ENCODE measurements at places on chromosomes 7 and 10.

- DNase-seq, result no peak
Observed at GRCh38 chr10:89710753-89711152, 9.4 kb downstream of the KIF20B start.

DNA sequence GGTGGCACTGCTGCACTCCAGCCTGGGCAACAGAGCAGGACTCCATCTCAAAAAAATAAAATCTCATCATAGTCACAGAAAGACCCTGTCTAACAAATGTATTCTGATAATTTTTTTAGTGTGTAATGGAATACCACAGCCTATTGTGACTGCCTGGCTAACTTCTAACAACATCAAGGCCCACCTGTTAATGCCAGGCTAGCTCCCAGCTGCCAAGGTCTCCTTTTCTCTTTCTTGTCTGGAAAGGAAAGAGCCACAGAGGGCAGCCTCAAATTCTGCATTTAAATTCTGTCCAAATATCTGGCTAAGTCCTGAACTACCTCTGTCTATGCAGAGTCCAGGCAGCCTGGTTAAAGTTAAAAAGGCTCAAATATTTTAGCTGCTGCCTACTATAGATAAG lies 700.9 kb downstream of the MAGI2 start:
- DNase-seq, result no peak

DNA sequence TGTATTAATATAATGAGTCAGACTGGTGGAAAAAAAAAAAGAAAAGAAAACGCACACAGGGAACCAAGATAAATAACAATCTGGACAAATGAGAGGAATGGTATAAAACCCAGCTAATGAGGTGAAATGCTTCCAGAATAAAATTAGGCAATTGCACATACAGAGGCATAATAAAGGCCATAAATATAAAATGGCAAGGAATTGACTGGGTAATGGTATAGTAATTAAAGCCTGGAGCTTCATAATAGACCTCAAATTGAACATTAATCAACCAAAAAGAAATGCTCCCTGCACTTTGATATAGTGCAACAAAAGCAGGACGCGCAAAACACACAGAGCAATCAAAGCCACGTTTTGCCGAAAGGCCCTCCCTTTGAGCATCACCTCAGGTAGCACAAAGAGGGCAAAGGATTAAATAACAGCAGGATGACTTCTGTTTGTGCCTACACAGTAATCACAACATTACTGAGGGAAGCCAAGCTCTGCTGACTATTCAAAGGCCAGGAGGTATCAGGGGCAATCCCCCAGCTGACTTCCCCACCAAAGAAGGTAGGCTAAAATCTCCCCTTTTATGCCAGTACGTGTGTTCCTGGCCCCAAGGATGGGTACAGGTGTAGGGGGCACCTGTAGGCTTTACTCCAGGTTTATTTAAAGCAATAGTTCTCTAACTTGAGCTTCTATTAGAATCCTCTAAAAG lies 343.7 kb downstream of the ELMO1 start:
- DNase-seq, result no peak

DNA sequence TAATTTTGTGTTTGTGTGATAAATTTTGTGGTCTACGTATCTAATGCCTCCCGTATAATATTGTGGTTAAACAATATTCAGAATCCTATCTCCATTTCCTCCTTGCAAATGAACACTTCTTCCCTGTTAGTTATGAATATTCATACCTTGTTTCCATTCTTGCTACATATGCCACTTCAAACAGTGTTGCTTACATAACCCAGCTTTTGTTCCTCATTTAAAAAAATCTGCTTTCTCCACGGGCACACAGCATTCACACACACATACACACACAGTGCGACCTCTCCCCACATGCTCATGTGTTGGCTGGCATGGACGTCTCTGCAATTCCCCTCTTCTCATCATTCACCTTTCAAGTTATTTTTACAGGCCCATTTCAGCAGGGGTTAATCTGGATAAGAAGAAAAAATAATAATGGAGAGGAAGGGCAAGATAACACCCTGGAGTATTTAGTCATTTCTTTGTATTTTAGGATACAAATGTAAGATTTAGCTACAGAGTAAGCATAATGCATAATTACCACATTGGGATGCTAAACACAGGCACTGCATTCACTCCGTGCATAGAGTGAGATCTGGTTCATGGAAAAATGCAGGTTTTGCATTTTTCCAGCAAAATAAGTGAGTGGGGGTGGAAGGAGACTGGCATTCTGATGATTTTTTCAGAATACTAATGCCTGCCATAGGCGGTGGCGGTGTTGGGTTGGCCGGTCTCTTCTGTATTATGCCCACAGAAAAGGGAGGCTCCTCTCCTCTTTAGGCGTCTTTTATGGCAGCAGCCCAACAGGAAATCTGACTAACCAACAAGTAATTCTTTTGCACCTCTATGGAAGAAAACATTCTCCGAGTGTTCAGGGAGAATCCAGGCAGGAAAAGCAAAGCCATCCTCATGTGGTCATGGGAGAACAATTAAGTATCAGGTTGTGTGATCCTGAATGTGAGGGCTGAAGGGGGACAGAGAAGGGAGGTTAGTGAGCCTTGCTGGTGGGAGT lies 31.7 kb upstream of the ELMO1 start:
- no peak for DNase-seq

- DNase-seq, result no peak
Observed at GRCh38 chr7:111558991-111559390, 3.3 kb downstream of the IMMP2L start.

- DNase-seq, result no peak
Observed at GRCh38 chr10:88417387-88418030, 165.6 kb downstream of the RNLS start.

DNA sequence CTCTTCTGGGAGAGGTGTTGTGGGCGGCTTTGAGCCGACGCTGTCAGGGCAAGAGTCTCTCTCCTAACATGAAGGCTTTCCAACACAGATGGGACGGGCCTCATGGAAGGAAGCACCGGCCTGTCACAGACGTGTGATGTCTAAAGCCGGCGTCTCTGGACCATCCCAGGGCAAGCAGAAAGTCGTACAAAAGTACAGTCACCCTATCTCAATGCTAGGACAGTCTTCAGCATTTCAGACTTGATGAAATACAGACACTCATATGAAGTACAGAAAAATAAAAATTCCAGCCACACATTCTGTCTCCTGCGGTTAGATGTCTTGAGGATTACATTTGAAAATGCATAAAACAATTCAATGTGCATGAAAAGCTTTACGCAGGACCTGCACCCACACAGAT lies 30.6 kb downstream of the CYP2W1 start:
- DNase-seq, result no peak

- DNase-seq, result no peak
Observed at GRCh38 chr7:104791080-104791479, 222.9 kb upstream of the KMT2E start.

DNA sequence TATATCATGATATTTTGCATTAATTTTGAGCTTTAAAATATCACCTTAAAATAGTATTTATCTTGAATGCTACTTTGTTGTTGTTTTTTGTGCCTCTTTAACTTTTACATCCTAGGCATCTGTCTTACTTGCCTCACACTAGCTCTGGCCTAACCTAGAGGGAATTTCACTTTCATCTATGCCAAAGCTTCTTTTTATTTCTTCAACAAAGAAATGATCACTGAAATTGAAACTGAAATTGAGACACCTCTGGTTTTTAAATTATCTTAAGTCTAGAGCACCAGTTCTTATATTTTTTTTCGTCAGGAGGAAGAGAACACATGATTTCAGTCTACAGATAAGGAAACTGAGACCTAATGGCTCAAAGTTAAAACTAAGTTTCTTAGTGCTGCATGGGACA lies 3.5 kb upstream of the SCIN start:
- no peak for DNase-seq

GRCh38 chr7:64686493-64687184 lies 20.7 kb downstream of the ZNF107 start:
- no peak for DNase-seq

- no peak for DNase-seq
Observed at GRCh38 chr7:1498370-1499305, 5.6 kb downstream of the INTS1 start.

- DNase-seq, result no peak
Observed at GRCh38 chr7:12199363-12199762, 11.7 kb upstream of the TMEM106B start.

GRCh38 chr7:186516-187113 lies 5.8 kb upstream of the FAM20C start:
- DNase-seq, result no peak

DNA sequence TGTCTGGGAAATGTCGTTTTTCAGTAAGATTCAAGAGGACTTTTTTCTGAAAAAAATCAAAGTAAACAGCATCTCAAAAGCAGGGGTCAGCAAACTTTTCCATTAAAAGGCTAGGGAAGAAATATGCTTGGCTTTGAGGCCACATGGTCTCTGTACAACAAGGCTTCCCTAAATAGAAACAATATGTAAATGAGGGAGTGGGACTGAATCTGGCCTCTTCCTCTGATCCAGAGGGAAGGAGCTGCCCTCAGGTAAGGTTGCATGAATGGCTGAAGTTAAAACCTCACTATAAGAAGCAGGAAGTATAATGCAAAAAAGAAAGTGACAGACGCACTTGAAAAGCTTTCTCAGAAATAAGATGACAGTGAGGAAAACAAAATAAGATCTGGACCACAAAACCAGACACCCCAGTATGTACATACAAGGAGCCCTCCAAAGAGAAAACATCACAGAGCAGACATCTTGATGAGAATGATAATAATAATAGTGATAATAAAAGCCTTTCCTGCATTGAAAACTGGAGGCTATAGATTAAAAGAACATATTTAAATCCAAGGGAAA lies 115.2 kb downstream of the PLXNA4 start:
- DNase-seq, result no peak

DNA sequence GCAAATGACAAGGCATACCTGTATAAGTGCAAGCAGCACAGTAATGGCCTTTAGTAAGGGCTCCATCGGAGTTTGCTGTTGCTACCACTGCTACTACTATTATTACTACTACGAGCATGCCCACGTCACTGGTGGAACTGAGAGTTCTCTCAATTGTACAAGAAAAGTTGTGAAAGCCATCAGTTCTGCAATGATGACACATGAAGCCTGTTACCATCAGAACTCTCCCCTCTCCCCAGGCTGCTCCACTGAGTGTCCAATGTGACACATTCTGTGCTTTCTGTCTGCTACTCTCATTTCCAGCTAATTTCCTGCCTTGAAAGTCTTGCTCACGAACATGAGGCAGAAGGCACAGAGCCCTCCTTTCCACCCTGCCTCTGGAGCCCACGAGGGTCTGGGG lies 263.2 kb upstream of the MGMT start:
- DNase-seq, result no peak
